Panc1 (cell line): ENCODE measurements at places on chromosomes 16 and 17. TPM values are rescaled to one million over a fixed set of nuclear protein-coding genes. Genes with fewer than 3 reads are reported as not detected.
A peak's percentile ranks its signal among the peaks of the same experiment; 100 is the strongest.

Gene DHRS7C
- total RNA-seq = not detected

Gene TLCD2
- 7.0 TPM for total RNA-seq

Gene OTOP3
- not detected for total RNA-seq

DNA sequence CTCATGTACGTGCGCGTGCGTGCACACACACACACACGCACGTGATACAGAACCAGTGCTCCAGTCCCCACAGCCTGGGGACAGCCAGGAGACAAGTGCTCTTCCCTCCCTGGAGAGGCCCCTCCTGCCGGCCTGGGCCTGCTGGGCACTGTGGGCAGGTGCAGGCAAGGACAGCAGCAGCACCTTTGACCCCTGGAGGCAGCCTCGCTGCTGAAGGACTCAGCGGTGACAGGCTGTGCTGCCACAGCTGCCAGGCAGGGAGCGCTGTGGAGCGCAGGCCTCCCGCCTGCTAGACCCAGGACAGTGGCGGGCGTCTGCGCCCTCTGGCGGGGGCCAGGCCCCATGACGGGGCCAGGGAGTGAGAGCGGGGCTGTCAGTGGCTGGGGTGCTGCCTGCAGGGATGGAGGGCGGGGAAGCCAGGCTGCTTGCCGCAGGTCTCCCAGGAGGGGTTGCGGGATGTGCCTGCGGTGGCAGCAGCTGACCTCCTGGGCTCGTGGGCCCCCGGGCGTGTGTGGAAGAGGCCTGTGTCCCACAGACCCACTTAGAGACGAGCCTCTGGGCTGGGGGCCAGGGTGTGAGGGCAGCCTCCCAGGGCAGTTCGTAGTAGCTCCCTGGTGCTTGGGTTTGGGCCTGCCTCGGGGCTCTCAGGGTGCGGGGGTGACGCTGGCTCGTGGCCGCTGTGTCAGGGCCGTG is 63.5 kb upstream of the PVALEF start:
- peak; percentile 56 for DNase-seq

DNA sequence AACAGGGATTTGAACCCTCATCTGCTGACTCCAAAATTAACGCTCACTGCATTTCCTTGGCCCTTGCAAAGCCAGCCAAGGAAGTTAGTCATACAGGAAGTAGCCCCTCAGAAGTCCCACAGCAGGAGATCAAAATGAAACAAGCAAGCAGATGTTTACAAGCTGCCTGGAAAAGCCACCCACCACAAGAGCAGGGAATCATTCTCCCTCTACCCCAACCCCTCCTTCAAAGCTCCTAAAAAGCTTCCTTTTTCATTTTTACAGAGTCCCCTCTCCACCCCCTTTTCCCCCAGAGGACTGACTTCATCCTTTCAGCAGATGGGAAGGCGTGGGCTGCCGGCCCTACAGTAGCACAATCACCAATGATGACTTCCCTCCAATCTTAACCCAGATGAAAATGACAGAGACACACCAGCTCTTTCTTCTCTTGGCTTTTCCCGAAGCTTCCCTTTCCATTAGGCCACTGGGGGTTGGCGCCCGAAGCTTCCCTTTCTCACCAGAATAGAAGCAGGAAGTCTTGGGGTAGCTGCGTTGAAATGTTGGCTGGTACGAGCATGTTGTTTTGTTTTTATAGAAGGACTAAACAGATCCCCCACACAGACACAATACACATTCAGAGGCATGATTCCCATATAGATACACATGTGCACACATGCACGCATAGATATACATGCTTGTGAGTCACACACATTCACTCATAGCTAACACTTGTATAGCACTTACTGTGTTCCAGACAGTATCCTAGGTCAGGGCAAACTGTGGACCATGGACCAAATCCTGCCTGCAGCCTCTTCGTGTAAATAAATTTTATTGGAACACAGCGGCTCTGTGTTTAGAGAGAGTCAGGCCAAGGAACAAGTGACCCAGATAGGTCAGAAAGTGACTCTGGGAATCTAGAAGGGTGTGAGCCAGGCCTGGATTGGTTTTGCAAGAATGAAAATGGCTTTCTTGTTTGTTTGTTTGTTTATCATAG is 17.4 kb downstream of the ITPRIPL2 start:
- no peak for DNase-seq

DNA sequence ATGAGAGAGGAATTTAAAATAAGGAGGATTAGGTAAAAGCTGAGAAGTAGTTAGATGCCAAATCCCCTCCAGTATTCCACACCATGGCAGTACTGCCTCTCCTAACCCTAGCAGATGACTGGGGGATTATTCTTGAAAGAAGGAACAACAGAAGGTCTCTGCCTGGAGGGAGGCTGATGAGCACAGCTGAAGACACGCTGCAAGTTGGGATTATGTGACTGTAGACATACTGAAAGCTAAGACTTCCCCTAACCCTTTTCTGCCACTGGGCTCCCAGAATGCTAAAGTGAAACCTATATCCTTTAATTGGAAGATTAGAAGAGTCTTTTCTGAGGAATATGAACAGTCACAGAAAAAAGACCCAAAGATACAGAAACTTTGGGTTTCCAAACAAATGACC is 27.7 kb upstream of the SLC46A1 start:
- no peak for DNase-seq

GRCh38 chr16:14378131-14378551 is 251.9 kb downstream of the PARN start:
- no peak for DNase-seq

DNA sequence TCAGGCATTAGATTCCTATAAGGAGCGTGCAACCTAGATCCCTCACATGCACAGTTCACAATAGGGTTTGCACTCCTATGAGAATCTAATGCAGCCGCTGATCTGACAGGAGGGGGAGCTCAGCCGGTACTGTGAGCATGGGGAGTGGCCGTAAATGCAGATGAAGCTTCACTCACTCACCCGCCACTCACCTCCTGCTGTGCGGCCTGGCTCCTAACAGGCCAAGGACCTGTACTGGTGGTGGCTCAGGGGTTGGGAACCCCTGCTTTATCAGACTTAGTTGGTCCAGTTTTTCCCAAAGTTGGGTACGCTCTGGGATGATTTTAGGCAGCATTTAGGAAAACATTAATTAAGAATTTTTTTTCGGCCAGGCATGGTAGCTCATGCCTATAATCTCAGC is 103.8 kb downstream of the MARF1 start:
- DNase-seq = no peak

DNA sequence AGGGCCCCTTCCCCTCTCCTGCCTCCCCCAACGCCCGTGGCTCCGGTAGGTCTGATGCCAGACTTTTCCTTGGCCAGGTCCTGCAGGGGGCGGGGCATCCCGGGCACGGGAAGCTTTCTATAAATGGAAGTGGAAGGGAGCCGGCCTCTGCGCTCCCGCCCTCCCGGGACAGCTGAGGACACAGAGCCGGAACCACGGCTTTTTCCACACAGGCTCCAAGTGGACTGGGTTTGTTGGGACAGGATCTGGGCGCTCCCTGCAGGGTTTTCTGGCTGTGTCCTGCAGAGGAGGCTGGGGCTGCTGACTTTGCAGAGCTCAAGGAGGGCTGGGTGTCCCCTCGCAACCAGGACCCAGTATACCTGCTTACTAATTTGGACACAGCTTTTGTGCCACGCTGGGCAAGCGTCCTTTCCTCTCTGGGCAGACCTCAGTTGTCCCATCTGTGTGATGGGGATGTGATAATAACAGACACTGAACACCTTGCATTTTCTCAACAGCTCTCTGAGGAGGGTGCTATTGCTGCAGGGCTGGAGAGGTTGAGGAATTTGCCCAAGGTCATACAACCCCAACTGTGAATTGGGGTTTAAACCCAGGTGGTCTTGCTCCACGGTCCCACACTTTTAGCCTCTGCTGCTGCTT is 1.8 kb downstream of the TNS4 start:
- no peak for DNase-seq

- no peak for DNase-seq
Measured at GRCh38 chr16:25512041-25512440, 179.7 kb upstream of the HS3ST4 start.

DNA sequence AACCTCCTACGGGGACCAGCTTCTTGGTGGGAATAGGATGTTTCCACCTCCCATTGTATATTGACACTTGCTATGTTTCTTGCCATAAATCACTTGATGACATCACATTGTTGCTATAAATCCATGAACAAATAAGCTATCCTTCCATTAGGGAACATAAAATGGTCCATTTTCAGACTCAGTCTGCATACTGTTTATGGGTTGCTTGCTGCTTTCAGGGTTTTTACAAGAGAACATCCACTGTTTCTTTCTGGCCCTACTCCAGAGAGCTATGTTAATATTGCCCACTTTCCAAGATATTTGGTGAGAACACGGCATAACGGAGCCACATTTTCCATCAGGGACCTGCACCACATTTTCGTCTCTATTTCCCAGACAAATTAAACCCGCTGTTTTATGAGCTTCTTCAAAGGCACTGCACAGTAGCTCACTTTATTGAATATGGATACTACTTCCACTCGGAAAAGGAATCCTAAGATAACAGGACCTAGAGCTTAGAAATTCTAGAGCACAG is 800.2 kb downstream of the KCNJ2 start:
- DNase-seq = no peak

DNA sequence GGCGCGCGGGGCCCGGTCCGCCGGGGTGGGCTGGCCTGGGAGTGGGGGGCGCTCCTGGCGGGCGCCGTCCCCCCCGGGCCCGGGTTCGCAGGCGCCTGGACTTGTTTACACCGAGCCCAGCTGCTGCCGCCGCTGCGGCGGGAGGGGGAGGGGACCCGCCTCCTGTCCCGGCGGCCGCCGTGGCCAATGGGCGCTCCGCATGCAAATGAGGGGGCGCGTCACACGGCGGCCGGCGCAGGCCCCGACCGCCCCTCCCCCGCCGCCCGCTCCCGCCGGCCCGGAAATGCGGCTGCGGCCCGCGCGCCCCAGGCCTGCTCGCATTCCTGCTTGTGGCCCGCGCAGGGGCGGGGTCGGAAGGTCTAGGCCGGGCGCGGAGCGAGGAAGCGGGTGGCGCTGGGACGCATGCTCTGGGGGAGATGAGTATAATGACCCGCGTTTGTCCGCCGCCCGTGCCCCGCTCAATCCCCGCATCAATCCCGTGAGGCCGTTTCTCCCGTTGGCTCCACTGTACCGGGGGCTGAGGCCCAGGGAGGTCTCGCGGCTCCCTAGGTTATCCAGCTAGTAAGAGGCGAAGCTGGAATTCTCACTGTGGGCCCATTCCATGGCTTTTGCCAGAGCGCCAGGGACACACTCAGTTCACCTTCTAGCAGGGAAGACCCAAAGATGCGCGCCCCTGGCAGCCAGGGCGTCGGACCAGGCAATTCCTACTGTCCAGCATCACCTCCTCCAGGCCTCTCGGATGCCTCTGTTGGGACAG is at the start of gene YPEL3:
TSS of gene YPEL3 (minus strand) at position 109 of the 757 bp plus-strand sequence. CDS start 731 bp downstream, outside the sequence.
- no peak for DNase-seq

DNA sequence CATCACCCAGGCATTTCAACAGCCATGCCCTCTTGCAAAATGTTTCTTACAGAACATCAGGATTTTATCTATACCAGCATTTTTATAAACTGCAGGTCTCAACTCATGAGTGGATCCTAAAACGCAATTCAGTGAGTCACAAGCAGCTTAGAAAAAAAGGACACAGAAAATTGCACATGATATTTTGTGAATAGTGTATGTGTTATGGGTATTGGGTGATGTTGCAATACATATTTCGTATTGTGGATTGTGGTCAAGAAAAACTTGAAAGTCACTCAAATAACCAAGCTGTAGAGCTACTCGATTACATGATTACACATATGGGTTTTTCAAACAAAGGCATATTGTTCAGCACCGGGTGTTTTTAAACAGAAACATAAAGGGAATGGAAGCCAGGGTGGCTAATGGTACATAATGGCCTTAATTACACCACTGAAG is 1.4 kb downstream of the WIPI1 start:
- no peak for DNase-seq

- no peak for DNase-seq
Measured at GRCh38 chr16:54602666-54603065, 316.1 kb upstream of the IRX3 start.

DNA sequence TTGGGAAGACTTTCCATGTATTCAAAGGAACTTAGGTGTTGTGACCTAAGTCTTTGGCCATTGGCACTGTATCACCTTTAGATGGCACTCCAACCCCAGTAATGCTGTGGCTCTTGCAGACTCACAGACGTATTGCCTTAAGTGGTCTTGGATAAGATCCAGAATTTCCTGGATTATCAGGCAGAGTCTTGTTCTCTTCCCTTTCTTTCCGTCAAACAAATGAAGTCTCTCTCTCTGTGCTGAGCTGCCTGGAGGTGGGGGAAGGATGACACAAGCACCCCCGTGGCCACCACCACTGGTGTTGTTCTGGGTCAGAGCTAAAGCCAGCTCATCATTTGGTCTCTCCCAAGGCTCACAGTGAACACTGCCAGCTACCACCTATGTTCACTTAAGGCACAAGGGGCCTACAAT is 789.9 kb upstream of the KIF2B start:
- no peak for DNase-seq

GRCh38 chr16:69056421-69056820 is 49.0 kb upstream of the HAS3 start:
- no peak for DNase-seq

DNA sequence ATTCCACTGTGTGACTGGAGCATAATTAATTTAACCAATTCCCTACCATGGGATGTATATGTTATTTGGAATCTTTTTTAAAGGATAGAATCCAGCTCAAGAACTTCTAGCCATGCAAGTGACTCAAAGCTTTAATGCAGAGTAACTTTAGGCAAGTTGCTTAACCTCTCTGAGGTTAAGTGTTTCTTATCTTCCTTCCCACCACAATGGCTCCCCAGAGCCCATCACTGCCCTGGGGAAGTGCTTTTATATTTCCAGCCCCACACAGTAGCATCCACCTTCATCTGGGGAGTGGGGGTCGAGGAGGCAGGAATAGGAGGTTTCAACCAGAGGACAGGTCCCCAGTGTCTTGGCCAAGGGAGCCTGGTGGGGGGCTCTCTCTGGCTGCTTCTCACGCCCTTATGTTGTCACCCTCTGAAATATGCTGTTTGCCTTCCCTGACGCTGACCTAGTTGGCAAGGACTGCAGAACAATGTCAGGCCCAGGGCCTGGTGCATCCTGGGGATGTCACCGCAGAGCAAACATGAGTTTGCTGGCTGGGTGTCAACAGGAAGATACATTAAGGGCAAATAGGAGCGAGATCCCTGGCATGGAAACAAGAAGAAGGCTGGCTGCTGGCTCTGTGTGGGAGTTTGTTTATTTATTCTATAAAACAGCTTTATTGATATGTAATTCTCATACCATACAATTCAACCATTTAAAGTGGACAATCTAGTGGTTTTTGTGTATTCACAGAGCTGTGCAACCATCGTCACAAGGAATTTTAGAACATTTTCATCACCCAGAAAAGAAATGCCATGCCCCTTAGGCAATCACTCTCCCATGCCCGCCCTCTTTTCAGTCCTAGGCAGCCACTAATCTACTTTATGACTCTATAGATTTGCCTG is 46.6 kb upstream of the WSB1 start:
- DNase-seq = no peak
